ENCODE measurements at places on chromosomes 5 and 9.

DNA sequence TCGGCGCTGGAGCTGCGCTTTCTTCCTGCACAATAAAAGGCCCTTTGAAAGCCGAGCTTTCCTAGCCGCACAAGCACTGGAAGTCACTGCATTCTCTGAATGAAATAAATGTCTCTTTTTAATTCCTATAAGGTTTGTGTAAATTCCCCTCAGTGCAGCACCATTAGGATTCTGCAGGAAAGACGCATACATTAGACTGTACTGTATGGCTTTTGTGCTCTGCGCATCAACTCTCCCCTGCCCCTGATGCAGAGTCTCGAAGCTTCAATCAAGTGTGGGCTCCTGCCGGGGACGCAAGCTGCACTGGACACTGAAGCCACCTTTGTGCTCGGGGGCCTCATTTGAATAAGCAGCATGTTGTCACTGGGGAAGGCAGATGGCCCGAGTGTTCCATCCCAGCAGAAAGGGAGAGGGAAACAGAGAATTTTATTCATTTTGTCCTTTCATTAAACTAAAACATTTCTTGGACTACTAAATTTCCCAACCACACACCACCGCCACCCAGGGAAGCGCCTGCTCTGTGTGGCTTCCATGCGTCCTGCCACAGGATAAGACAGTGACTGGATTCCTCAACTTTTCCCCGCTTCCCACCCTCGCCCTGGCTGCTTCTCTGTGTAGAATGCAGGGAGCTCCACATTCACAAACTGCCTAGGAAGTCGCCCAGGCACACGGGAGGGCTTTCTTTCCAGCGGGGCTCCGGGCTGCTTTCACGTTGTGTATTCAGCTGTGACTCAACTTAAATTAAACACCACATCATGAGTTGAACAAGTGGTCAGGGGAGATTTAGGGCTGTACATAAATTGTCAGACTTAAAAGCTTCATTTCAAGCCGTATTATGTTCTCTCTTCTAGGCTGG lies 635.4 kb downstream of the IRX1 start:
- DNase-seq = no peak

DNA sequence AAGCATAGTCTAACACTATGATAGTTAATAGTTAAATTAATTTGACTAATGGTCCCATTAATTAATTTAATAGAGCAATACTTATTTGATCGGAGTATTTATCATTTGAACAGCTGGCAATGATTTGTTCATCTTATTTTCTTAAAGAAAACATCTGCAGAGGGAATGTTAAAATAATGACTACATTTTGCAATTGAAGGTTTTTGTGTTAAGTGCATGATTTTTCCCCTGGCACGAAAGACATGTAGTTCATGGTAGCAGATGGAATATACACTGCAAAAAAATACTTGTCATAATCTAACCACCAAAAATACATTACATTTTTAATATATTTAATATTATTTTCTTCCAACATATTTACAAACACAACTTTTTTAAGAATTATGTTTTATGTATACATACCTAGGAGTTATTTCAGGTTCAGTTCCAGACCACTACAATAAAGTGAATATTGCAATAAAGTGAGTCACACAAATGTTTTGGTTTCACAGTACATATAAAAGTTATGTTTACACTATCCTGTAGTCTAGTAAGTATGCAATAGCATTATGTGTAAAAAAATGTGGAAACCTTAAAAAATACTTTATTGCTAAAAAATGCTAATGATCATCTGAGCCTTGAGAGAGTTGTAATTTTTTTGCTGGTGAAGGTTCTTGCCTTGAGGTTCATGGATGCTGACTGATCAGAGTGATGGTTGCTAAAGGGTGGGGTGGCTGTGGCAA lies 292.6 kb upstream of the DAB2 start:
- DNase-seq = no peak

DNA sequence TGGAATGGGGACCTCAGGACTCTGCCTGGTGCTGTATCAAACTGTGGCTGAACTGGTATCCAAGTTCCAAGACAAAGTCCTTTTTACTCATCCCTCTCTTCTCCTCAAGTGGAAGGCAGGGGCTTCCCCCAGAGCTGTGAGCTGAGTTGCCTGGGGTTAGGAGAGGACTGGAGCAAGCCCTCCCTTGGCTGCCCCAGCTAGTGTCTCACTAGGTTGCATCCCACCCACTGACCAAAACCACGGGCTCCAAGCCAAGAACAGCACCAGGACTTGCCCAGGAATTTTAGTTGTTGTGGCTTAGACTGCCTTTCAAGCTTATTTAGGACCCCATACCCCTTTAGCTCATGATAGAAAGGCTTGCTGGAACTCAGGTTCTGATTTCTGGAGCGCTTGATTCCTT lies 158.7 kb upstream of the TNC start:
- DNase-seq = no peak

GRCh38 chr5:14678773-14679334 lies 14.3 kb downstream of the OTULIN start:
- DNase-seq = no peak

GRCh38 chr5:40258222-40258621 lies 421.5 kb upstream of the PTGER4 start:
- DNase-seq = no peak

All from AG08396 (cell line).